ENCODE measurements at places on chromosomes 16 and 17.

DNA sequence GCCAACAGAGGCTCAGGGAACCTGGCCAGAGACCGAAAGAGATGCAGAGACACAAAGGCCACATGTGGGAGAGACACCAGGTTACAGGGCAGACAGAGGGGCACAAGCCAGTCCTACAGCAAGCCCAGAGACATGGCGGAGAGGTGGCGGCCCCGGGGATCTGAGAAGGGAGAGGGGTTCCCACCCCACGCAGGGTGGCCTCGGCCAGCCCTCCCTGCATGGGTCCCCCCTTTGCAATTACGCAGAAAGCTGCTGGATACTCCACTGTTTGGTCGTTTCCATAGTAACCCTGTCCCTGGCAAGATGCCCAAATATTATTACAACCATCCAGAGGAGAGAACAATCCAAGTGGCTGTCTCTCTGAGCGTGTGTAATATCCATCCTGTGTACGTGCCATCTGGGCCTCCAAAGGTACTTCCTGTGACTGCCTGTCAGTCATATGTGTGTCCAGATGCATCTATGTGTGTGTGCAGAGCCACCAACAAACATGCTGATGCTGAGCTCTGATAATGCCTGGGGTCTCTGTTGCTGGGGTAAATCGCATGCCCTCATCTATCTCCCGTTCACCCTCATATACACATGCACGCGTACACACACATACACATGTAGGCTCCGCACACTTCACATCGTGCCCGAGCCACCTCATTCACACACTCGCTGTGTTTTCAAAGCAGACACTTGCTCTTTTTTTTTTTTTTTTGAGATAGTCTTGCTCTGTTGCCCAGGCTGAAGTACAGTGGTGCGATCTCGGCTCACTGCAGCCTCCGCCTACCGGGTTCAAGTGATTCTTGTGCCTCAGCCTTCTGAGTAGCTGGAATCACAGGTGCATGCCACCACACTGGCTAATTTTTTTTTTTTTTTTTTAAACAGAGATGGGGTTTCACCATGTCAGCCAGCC is 5.5 kb downstream of the PCGF2 start:
- DNase-seq = no peak

- DNase-seq = no peak
Observed at GRCh38 chr17:32289471-32290070, 23.9 kb downstream of the RHBDL3 start.

- no peak for DNase-seq
Observed at GRCh38 chr16:74607962-74608356, 1.0 kb upstream of the GLG1 start.

DNA sequence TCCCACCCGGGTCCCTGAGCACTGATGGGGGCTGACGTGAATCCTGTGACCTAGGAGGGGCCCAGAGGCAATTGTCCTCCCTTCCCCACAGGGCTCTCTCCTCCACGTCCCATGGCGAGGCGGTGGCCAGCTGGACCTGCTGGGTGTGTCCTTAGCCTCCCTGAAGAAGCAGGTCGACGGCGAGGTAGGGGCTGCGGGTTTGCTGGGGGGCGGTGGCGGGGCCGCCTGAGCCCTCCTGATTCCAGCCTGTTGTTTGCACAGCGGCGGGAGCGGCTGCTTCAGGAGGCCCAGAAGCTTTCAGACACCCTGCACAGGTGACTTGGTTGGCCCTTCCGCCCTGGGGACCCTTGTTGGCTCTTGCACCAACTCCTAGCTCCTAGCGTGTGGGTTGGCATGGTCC is 1.7 kb downstream of the CHTF18 start:
- no peak for DNase-seq

DNA sequence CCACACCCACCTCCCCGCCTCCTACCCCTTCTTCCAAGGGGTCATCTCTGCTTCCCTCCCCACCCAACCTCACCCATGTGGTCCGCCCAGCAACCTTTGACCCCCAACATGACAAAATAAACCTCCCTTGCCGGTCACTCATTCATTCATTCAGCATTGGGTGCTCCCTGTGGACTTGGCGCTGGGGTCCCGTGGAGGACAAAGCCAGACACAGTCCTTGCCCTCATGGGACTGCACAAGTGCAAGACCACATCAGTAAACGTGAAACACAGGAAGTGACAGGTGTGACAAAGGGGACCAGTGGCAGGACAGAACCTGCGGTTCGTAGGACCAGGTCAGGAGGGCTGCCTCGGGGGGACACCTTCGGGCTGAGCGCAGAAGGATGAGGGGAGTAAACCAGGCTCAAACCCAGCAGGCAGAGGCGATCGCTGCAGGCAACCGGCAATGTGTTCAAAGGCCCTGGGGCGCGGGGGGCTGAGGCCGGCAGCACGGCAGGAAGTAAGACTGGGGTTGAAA is 185.4 kb downstream of the SEC14L1 start:
- no peak for DNase-seq

Measured in AML-193 (cell line).